ENCODE measurements at places on chromosomes 12 and 14.
A peak's percentile ranks its signal among the peaks of the same experiment; 100 is the strongest.

GRCh38 chr14:105944632-105945610, 418.5 kb downstream of the TMEM121 start:
- no peak for DNase-seq

GRCh38 chr12:116171549-116171948, 105.9 kb downstream of the MED13L start:
- no peak for DNase-seq

GRCh38 chr12:46608431-46609272, 217.1 kb downstream of the SLC38A4 start:
- DNase-seq = peak; percentile 23

GRCh38 chr12:50545786-50546185, 41.0 kb downstream of the DIP2B start:
- DNase-seq = no peak

- DNase-seq = no peak
Measured at GRCh38 chr12:69509904-69510827, 40.0 kb downstream of the FRS2 start.

GRCh38 chr14:57380935-57381334, 9.5 kb upstream of the NAA30 start:
- no peak for DNase-seq

DNA sequence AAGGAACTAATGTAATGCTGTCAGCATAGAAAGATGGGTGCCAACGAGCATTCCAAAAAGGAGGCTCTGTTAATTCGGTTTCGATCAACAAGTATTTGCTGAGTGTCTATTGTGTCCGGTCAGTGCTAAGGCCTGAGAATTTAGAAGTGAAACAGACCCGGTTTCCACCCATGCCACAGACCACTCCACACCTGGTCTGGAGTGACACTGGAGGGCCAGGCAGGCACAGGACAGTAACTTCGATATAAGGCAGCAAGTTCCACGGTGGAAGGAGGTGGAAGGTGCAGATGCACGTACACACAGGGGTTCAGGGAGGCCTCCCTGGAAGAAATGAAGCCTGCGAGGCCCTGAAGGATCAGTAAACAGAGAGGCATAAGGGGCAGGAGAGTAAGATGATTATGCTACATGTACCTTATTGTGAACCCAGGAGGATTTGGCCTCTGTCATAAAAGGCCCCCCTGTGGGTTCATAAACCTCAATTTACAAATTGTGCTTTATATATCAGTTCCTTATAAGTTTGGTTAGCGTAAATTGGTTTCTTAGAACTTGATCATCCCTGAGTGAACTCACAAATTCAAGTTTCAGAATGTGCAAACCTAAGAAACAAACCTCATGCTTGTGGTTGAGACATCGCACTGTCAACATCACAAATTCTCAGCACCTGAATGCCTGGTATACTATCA, 25.9 kb downstream of the SSH1 start:
- DNase-seq = no peak

GRCh38 chr14:50647282-50647681, 20.8 kb downstream of the SAV1 start:
- no peak for DNase-seq

GRCh38 chr14:24135584-24135833, 485 bp upstream of the PSME1 start:
- DNase-seq = no peak

GRCh38 chr12:10614056-10614370, 604 bp upstream of the MAGOHB start:
- DNase-seq = no peak

- DNase-seq = no peak
Measured at GRCh38 chr14:100313464-100314230, 7.4 kb upstream of the SLC25A29 start.

GRCh38 chr14:71452987-71453386, 479.2 kb upstream of the RGS6 start:
- no peak for DNase-seq

- no peak for DNase-seq
Measured at GRCh38 chr14:31966896-31967668, 110.0 kb upstream of the ARHGAP5 start.

GRCh38 chr14:97777622-97778355, 980.6 kb downstream of the VRK1 start:
- DNase-seq = no peak

- no peak for DNase-seq
Measured at GRCh38 chr14:92874962-92875661, 47.8 kb upstream of the CHGA start.

GRCh38 chr14:104319491-104320241, 181.3 kb downstream of the KIF26A start:
- no peak for DNase-seq

DNA sequence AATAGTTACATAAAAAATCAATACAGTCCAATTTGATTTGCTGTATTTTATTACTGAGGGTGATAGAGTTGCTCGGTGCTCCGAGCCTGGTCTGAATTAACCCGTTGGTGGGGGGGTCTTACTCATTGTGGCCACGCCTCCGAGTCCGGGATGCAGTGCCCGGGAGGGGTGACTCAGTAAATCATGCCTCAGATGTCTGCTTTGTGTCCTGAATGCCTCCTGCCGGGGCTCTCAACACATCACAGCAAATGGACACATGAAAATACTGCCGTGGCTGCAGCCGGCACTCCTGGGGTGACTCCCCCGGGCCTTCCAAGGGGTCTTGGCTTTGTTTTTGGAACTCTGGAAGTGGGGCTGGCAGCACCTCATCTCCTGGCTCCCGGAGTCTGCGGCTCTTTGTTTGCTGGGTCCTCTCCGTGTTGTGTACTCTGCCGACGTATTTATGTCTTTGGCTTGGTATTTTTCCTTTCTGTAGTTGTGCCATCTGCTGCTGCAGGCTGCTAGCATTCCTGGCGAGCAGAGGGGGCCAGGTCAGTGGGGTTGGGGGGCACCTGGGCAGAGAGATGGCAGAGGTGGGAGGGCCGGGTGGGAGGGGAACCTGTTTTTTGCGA, 129.0 kb downstream of the AACS start:
- DNase-seq = no peak

- no peak for DNase-seq
Measured at GRCh38 chr12:68067762-68068376, 78.6 kb downstream of the IFNG-AS1 start.

GRCh38 chr12:45568808-45569207, 160.7 kb upstream of the ARID2 start:
- no peak for DNase-seq

DNA sequence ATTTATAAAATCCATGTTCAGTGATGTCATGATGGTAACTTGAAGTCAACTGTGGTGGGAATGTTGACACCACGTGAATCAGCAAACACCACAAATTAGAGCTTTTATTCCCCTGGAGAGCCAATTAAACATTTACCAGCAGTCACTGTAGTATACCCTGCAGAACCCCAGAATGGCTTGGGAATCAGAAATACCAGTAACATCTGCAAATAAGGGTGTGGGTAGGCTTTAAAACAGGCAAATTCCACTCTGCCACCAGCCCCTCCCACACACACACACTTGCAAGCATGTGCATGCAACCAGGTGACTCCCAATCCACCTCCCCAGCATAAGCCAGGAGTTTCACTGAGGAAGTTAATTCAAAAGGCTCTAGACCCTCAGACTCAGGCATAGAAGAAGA, 63.6 kb upstream of the TMEM263 start:
- no peak for DNase-seq

DNA sequence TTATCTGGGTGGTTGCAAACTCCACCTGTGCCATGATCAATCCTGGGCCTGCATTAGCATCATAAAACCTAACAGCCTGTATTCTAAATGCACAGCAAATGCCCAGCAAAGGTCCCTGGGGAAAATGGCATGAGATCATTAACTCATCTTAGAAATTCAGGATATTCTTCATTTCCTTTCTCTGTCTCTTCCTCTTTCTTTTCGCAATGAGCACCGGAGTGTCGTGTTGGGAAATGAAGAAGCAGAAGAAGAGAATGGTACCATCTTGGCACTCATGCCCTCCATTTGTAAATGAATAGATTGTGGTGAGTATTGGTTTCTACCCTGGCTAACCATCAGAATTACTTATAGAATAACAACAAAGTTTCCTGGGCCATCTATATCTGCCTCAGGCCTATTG, 193.6 kb downstream of the GALC start:
- DNase-seq = no peak

- DNase-seq = no peak
Measured at GRCh38 chr12:107779077-107779831, 4.8 kb downstream of the ASCL4 start.

DNA sequence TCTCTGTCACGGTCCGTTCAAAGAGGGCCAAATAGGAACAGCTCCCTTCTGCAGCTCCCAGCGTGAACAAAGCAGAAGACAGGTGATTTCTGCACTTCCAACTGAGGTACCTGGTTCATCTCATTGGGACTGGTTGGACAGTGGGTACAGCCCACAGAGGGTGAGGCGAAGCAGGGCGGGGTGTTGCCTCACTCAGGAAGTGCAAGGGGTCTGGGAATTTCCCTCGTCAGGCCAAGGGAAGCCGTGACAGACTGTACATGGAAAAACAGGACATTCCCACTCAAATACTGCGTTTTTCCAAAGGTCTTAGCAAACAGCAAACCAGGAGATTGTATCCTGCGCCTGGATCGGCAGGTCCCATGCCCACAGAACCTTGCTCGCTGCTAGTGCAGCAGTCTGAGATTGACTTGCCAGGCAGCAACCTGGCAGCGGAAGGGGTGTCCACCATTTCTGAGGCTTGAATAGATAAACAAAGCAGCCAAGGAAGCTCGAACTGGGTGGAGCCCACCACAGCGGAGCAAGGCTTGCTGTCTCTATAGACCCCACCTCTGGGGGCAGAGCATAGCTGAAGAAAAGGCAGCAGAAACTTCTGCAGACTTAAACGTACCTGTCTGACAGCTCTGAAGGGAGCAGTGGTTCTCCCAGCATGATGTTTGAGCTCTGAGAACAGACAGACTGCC, 22.7 kb downstream of the SLC38A1 start:
- no peak for DNase-seq
